ENCODE measurements at places on chromosomes 5 and 9. TPM values are rescaled to one million over a fixed set of nuclear protein-coding genes. Genes with fewer than 3 reads are reported as not detected.

- no peak for DNase-seq
These were observed 14.1 kb upstream of the RAPGEF6 start for GRCh38 chr5:131649161-131649560.

Gene CNTFR
- 1.9 TPM for polyA plus RNA-seq

- DNase-seq = no peak
These were observed 10.7 kb downstream of the PRRC2B start for GRCh38 chr9:131404581-131404980.

DNA sequence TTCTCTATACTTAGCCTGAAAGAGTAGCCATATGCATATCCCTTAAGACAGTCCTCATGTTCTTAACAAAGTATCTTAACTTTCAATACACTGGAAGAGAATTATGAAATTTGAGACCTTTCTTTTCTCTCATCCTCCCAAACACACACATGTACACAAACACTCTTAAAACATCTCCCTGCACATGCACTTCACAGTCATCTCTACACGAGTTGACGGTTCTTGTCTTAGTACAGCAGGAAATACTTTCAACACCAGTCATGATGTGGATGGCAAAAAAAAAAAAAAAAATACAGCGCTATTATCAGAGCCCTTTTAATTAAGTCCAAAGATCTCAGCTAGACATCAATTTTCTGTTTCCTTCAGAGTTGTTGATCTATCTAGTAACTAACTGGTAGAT is 43.6 kb upstream of the PCSK1 start:
- DNase-seq = no peak

Gene CYLC2
- not detected for polyA plus RNA-seq

Gene RPS23
- polyA plus RNA-seq = 741 TPM

Gene DMRTA1
- 4.2 TPM for polyA plus RNA-seq

Gene PRSS3
- polyA plus RNA-seq = 4.1 TPM

Gene MSX2
- polyA plus RNA-seq = not detected

DNA sequence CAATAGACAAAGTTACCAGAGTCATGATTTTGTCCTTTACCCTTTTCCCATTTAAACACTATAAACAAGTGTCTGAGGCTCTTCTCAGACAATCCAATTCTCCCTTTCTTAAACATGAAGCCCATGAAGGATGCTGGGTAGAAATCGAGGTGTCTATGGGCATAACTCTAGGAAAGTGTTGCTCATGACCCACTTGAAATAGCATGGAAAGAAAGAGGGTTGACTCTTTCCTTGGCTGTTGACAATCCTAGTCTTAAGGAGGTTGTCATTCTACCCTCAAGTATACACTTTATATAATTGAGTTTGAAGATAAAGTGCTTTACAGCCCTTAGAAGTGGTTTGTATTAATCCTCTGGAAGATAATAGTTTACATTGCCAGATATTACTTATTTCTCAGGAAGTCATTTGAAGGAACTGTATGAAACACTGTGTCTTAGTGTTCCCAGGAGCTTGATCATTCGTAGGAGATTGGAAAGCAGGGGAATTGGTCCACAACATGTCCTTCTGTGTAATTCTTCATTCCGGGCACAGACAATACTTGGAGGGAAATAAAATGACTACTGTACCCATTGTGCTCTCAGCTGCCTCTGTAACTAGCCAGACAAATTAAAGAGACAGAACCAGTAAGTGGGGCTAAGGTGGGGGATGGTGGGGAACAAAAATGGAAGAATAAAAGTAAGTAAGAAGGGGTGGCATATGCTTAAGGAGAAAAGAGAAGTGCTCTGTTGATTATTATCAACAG is 1078.3 kb upstream of the DMAC1 start:
- no peak for DNase-seq

Gene TOMM5
- 107 TPM for polyA plus RNA-seq

Gene KCNV2
- polyA plus RNA-seq = 0.10 TPM

- no peak for DNase-seq
These were observed 1273.0 kb downstream of the EFNA5 start for GRCh38 chr5:106397700-106398099.

GRCh38 chr5:171850324-171850947 is 64.8 kb downstream of the SMIM23 start:
- DNase-seq = no peak

DNA sequence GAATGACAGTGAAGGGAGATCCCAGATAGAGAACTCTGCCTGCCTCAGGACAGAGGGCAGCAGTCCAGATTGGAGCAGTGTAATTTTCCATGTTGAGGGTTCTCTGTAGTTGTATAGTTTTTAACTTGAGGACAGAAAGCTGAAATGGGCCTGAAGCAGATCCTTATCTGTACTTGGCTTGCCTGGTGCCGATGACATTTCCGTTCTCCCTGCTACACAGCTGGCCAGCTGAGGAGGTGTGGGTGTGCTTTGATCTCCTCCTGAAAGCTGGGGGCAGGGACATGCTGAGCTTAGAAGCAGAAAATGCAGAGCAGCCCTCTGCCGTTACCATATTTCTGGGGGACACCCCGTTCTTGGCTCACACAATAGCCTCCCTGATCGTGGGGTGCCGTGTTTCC is 10.5 kb downstream of the GLRX start:
- no peak for DNase-seq

GRCh38 chr9:38254756-38255155 is 137.7 kb upstream of the ALDH1B1 start:
- DNase-seq = no peak

DNA sequence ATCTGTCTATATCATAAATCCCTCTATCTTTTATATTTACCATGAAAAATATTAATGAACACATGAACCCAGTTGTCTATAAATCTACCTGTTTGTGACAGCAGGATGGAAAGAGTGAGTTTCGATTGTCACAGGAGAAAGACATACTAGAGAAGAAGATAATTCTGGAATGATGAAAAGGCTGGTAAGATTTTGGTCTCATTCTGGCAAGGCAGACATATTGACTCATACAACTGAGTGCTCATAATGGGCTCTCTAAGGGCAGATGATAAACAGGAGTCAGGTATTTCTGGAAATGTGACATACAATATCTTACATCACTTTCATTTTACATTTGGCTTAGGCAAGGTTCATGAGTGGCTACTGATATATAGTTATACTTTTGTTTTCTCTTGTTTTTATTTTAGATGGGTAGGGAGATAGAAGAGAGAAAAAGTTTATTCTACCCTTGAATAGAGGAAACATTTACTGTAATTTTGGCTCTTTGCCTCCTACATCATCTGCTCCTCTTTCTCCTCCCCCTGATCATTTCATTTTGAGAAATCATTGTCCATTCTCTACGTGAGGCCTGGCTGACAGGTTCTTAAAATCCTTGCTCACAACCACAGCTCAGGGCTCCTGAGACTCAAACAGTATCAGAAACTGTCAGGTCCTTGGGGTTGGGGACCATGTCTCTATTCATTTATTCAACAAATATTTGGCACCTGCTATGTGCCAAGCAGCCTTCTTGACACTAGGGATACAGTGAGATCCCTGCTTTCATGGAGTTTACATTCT is 14.4 kb downstream of the ELOVL7 start:
- DNase-seq = no peak

DNA sequence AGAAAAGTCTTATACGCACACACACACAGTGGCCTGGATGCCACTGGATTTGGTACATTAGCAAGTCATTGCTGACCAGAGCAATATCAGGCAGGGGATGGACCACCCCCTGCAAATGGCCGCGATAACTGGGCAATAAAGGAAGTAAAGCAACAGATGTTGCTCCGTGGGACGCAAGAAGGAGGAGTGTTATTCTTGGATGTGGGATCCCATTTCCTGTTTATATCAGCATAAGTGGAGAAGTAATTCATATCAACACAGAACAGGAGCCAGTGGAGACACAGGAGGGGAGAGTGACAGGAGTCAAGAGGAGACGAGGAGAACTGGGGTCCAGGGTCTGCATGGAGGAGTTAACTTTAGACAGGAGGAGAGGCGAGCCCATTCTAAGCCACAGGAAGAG is 18.4 kb downstream of the RUFY1 start:
- DNase-seq = no peak
